Activated CD4-positive, CD25-positive, alpha-beta regulatory T cell treated with anti-CD3 and anti-CD28 coated beads, Interleukin-2, amount 50 U/mL, for 16 hours (primary cell): ENCODE measurements at places on chromosomes 12 and 14.

GRCh38 chr12:132152953-132153352 is 8.7 kb downstream of the NOC4L start:
- no peak for DNase-seq

DNA sequence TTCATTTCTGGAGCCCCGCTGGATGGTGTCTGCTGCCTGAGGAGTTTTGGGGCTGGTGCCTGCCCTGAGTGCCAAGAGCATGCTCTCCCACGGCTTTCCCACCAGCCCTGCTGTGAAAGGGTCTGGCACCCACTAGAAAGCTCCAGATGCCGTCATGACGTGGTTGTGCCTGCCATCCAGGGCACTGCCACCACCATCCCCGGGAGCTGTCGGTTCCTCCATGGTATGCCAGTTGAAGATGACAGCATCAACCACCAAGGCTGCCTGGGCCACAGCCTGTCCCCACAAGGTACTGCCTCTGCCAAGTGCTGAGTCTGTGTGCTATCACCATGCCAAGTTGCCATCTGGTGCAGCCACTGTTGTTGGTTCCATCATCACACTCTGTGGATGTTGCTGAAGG is 85.9 kb downstream of the TTC8 start:
- no peak for DNase-seq

- no peak for DNase-seq
These were observed 4.8 kb downstream of the SLC38A1 start for GRCh38 chr12:46264057-46264456.

DNA sequence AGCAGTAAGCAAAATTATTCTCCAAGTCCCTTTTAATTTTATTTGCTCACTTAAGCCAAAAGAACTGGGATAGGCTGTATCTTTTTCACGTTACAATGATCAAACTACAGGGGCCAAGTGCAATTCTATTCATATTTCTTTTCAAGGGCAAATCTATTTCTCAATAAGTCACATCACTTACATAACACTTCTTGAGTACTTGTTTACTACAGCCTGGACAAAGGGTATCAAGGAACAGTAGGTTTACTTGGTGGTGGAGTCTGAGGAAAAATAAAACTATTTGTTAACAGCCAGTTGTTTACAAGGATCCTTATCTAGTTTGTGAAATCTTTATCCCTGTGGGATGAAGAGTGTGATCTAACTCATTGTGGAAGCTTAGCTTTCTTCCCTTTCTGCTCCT is 72.1 kb downstream of the PDE3A start:
- no peak for DNase-seq

GRCh38 chr12:75960086-75960910 is 71.3 kb downstream of the PHLDA1 start:
- no peak for DNase-seq

DNA sequence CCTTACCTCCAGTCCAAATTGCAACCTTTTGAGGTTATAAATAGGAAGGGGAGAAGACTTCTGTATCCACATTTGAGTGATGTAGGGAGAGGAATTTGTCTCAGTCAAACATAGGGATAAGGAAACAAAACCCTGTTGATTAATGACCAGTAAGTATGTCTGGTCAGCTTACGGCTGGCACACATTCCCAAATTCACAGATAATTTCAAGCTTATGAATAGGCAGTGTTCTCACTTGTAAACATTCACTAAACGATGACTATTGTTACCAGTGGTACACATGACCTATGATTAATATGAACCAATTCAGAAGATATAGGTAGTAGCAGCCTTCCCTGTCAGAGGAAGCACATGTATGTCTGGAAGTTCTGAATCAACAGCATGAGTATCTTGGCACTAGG is 33.0 kb upstream of the SLC5A8 start:
- no peak for DNase-seq

GRCh38 chr12:89994911-89995310 is 286.3 kb upstream of the ATP2B1 start:
- no peak for DNase-seq

DNA sequence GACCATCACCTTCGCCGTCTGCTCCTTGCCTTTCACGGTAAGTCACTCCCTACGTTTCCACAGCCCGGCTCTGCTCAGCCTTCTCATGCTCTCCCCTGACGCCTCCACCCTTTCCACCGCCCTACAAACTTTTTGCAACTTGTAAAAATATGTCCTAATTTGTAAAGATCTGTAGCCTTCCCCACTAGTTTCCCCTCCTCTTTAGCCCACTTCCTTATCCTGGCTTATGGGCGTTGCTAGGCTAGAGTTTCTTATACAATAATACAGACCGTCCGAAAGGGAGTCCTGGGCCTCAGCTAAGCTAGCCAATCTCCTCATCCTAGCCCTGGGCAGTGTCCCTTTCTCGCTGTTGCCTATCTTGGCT is 1.2 kb downstream of the PTGER2 start:
- DNase-seq: no peak

- no peak for DNase-seq
These were observed 43.4 kb upstream of the RIN3 start for GRCh38 chr14:92470215-92470614.

- no peak for DNase-seq
These were observed 191.8 kb downstream of the C12orf75 start for GRCh38 chr12:105522166-105522825.

DNA sequence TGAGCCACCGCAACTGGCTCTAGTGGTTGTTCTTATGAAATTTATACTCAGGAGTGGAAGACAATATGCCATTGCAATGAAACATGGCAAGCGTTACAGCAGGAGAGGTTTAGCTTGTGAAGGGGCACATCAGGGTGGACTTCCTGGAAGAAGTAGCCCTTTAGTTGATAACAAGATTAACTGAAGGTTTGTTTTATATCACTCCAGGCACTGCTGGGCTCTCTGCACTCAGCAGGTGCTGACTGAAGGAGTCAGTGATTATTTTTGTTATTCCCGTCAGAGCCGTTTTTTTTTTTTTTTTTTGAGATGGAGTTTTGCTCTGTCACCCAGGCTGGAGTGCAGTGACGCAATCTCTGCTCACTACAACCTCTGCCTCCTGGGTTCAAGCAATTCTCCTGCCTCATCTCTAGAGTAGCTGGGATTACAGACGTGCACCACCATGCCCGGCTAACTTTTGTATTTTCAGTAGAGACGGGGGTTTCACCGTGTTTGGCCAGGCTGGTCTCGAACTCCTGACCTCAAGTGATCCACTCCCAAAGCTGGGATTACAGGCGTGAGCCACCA is 17.6 kb upstream of the GPR68 start:
- DNase-seq: no peak

- no peak for DNase-seq
These were observed 434.1 kb downstream of the NOVA1 start for GRCh38 chr14:26163761-26164160.

GRCh38 chr14:102116361-102117180 is 23.1 kb upstream of the WDR20 start:
- DNase-seq: no peak

- DNase-seq: no peak
These were observed 11.2 kb upstream of the TMX1 start for GRCh38 chr14:51228890-51229289.

- peak; percentile 71 for DNase-seq
These were observed at the start of gene SLC38A1 for GRCh38 chr12:46268583-46269428. TSS of gene SLC38A1 (minus strand) at chr12:46269043. CDS start at chr12:46239800, 29,243 bp downstream.

GRCh38 chr12:95418142-95418541 is 55.8 kb upstream of the METAP2 start:
- DNase-seq: no peak

- no peak for DNase-seq
These were observed 2.1 kb upstream of the PTPRQ start for GRCh38 chr12:80441921-80442320.

GRCh38 chr12:122026706-122027333 is 5.1 kb downstream of the BCL7A start:
- DNase-seq: no peak

DNA sequence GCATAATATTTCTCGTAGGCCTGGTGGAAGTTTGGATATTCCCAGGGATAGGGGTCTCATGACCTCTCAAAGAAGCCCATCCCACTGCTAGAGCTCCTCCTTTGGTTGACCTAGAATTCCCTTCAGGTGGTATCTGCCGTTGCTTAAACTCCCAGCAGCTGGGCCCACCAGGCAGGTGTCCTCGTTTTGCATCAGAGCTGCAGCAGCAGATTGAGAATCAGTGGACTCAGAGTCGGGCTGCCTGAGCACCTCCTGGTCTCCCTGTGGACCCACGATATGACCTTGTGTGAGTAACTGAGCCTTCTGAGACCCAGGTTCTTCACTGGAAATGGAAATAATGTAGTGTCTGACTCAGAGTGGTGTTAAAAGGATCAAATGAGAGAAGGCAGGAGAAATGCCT is 132.7 kb downstream of the PAPOLA start:
- no peak for DNase-seq

DNA sequence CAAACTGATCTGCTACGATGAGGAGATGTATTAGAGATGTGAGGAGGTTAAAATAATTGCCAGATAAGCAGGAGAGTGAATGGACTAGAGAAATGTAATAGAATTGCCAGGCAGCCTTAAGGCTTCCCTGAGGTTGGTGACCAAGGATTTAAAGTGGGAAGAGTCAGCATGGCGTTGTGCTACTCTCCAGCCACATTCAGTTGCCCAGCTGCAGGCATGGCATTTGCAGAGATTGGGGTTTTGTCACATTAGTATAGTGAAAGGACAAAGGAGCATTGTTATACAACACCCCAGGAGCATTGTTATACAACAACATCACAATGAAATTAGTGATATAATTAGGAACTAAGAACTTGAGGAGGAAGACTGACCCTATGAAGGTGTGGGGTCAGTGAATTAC is 31.7 kb downstream of the MARK3 start:
- DNase-seq: no peak

DNA sequence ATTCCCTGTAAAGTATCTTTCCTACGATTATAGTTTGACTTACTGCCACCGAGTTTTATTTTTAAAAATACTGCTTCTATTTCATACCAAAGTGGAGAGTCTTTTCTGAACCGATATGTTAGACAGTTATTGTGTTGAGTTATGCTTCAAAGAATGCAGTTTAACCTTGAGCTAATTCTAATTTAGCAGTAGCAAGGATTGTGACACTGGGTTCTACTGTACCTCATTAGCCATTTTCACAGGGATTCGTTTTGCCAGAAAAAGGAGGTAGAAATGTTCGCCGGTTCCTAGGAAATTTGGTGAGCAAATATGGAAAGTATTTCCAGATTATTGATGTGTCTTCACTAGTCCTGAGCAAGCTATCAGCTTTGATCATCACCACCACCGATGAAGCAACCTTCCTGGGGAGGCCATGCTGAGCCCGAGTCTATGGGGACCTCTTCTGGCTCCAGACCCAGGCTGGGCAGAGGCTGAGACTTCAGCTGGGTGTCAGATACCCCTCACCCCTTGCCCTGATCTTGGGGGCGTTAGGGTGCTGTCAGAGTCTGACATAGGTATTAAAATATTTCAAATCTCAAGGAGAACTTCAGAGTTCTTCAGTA is 13.6 kb downstream of the GLRX5 start:
- no peak for DNase-seq

DNA sequence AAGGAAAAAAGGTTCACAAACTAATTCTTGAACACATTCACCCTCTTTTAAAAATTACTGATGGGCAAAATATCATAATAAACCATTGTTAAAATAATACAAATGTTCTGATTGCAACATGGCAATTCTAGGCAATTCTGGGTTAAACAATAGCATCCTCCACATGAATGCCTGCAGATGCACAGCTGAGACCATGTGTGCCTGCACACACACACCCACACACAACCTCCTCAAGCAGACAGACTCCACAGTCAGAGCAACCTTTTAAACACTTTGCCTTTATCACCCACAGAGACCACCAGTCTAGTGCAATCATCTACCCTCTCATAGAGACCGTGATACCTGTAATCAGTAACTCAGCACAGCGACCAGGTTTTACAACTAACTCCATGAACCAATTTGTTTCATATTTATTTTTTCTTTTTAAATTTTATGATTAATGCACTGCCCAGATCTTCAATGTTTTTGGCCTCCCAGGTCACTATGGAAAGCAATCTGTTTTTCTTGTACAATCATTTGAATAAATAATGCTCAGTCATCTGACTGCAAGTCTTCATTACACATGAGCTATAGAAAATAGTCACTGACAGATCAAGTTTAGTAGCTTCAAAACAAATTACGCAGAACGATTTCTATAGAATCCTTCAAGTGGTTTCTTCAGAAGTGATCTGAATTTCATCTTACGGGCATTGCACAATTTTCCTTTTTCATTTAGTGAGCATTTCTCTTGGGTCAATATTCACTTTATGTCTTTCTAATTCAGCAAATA is 105.8 kb downstream of the PRKD1 start:
- DNase-seq: no peak

DNA sequence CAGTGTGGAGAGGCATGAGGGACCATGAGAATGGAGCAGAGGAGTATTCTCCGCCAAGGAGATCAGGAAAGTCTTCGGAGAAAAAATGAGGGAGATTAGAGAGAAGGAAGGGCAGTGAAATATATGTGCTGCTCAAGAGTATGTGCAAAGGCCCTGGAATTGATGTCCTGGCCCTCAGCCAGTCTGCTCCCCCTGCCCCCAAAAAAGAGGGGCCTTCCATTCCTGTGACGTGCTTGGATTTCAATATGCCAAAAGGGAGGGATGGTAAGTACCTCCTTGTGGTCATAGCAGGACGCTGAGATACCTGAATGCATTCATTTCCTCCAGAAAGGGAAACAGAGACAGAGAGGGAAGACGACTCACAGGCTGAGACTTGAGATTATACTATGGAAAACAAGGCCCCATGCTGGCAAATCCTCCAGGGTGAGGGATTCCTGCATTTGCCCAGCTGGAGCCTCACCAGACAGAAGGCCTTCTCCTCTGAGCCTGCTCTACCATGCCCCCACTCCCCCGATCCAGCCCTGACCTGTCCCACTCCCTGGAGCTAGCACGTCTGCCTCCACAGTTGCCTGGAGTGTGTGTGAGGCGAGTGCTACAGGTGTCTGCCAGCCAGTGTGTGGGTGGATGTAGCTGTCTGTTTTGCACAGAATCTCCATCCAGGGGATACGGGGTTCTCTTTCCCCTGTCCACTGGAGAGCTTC is 3.9 kb upstream of the RARG start:
- no peak for DNase-seq

- DNase-seq: no peak
These were observed 2.8 kb downstream of the PAN2 start for GRCh38 chr12:56330936-56331490.

- DNase-seq: no peak
These were observed 81.1 kb downstream of the ZFP36L1 start for GRCh38 chr14:68711561-68712309.

DNA sequence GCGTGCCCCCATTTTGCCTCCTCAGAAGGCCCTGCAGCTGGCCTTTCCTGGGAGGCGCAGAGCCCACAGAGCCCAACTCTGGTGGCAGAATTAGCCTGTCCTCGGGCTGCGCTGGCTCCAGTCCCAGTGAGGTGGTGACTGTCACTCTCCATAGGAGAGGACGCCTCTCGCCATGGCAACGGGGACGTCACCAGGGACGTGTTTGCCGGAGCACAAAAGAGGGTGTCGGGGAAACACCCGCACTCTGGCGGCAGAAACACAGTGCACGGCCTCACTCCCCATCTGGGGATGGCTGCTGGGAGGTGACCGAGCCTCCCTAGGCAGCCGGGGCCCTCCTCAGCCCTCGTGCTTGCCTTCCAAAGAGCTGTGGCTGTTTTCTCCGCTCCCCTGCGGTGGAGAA is 50.2 kb upstream of the NCOR2 start:
- DNase-seq: no peak
